ENCODE measurements at places on chromosomes 2 and 18.

- no peak for DNase-seq
Observed at GRCh38 chr2:177298191-177298590, 33.7 kb upstream of the NFE2L2 start.

GRCh38 chr2:160752475-160753330, 259.1 kb upstream of the RBMS1 start:
- peak; percentile 22 for DNase-seq

DNA sequence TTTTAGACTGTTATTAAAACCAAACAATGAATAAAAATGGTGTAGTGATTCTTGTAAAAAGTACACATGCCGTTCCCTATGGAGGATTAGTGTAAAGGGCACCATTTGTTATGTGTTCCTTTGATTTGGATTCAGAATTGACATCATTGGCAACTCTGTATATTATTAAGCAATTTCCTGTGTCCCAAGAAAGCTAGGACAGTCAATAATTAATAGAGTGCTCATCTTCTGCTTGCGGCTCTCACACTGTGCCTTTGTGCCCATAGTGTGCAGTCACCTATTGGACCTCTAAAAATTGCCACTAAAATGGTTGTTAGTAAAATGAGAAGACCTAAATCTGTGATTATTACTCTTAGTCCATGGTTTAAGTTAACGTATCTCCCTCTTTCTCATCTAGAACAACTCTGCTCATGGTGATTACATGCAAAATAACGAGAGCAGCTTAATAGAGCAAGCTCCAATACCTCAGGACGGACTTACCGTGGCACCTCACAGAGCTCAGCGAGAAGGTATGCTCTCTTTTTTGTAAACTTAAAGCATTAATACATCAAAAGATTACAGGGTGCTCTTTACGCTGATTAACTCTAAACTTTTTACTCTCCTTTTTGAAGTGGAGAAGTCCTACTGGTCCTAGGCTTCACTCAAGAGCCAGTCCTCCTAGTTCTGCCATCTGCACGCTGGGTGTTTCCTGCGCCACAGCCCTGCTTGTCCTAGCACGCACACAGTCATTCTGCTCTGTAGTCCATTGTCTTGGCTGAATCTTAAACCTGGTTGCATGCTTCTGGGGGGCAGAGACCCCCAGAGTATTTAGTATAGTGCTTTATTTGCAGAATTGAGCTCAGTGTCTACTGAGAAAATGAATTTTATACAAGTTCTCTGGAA, 16.7 kb downstream of the ZCCHC2 start:
- no peak for DNase-seq

GRCh38 chr2:150752229-150752628, 264.8 kb upstream of the RND3 start:
- DNase-seq = no peak

DNA sequence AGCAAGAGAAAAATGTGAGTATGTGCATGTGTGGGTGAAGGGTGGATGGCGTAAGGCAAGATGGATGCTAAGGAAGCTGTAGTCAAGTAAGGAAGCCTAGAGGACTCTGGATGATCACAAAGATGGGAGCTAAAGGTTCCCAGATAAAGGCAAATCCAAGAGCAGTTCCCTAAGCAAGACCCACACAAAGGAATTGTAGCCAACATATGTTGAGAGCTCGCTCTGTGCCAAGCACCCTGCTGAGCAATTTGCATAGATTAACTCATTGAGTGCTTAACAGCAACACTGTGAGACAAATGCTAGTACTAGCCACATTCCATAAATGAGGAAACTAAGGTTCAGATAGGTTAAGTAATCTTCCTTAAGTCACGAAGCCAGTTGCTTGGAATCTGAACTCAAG, 132.6 kb downstream of the C1D start:
- DNase-seq = no peak

DNA sequence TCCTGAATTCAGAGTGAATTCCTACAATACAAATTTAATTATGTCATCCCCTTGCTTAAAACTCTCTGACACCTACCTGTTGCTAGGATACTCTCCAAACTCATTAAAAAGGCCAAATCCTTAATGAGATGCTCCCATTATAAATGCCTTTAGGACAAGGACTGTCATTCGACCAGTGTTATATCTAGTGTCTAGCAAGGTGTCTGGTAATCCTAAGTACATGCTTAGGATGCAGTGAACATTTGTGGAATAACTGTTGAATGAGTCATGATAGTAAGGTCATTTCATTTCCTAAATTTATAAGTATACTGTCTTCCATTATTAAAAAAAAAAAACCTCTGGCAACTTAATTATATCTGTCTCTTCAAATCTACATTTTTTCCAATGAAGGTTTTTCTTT, 588.9 kb upstream of the NRXN1 start:
- peak; percentile 46 for DNase-seq

DNA sequence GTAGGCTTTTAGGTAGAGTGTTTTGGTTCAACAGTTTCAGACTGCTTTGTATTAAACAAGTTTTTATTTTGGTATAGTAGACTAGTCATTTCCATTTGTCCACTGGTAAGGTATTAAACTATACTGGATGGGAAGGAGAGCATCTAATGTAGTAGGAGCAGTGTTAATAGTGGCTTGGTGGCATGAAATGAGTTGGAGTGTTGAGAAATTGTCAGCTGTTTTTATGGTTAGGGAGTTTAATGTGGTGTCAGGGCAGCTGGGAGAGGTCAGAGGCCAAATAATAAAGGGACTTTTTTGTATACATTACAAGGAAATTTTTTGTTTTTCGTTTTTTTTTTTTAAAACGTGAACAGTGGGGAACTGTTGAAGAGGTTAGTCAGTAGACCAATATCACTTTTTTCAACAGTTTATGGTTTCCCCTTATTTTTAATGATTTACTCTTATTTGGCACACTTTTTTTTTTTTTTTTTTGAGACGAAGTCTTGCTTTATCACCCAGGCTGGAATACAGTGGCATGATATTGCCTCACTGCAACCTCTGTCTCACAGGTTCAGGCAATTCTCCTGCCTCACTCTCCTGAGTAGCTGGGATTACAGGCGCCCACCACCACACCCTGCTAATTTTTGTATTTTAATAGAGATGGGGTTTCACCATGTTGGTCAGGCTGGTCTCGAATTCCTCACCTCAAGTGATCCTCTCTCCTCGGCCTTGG, 21.2 kb downstream of the ACTR3 start:
- no peak for DNase-seq

DNA sequence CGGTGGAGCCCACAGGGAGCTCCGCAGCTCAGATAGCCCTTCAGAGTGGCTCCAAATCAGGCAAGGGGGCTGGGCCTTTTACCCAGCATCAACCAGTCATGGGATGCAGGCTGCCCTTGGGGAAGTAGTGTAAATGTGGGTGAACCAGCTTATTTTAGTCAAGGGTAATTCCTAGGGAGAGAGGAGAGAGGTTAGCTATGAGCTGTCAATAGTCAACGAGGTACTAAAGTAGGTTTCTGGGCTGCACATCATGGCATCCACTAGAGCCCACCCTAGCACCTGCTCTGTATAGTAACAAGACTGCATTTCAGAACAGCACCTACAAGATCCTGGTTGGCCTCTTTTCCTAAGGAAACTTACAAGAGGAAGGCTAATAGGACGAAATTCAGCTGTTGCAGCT, 9.5 kb upstream of the MCM6 start:
- DNase-seq = no peak

- DNase-seq = no peak
Observed at GRCh38 chr2:68970566-68971265, 3.7 kb upstream of the GKN1 start.

DNA sequence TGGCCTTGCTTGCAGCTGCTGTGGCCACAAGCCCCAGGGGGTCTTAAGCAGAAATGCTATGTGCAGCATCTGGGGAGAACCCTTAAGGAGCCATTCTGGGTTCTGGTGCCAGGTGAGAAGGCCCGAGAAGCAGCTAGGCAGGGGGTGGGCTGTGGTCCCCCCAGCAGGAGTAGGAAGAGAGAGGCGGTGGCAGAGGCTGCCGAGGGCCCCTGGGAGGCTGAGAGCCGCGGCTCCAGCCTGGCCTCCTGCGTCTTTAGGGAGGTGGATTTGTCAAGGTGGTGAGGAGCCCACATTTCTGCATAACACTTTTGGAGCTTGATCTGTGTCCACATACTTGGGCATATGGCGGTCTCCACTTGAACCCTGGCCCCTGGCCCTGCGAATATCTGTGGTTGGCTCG, 196.5 kb downstream of the TWIST2 start:
- DNase-seq = no peak

DNA sequence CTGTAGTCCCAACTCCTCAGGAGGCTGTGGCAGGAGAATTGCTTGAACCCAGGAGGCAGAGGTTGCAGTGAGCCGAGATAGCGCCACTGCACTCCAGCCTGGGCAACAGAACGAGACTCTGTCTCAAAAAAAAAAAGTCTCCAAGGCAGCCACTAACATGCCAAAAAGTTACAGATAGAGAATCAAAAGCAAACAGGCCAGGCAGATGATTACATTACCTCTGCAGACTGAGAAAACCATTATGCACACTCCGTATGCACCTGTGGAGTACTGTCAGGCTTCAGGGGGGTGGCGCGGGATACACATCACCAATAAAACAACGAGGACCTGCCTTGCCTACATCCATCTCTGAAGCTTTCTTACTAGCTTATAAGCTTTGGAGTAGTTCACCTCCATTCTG, 10.3 kb downstream of the STAM2 start:
- no peak for DNase-seq

- DNase-seq = peak; percentile 16
Observed at GRCh38 chr2:16487686-16488085, 177.9 kb downstream of the CYRIA start.

- no peak for DNase-seq
Observed at GRCh38 chr2:191870744-191871143, 23.9 kb upstream of the CAVIN2 start.

DNA sequence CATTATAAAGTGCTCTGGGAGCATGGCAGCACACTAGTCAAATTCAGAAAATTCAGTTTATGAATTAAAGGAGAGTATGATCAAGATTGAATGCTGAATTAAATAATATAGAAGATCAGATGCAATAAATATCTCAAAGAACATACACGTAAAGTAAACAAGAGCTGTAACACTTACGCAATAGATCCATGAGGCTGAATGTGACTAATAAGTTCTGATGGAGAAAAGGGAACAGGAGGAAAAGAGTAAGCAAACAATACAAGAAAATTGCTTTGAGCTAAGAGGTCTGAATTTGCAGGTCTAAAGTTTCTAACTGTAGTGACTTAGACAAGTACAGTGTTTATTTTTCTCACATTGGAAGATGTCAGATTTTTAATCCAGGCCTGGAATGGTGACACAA, 646.7 kb upstream of the ZNF804A start:
- DNase-seq = no peak

DNA sequence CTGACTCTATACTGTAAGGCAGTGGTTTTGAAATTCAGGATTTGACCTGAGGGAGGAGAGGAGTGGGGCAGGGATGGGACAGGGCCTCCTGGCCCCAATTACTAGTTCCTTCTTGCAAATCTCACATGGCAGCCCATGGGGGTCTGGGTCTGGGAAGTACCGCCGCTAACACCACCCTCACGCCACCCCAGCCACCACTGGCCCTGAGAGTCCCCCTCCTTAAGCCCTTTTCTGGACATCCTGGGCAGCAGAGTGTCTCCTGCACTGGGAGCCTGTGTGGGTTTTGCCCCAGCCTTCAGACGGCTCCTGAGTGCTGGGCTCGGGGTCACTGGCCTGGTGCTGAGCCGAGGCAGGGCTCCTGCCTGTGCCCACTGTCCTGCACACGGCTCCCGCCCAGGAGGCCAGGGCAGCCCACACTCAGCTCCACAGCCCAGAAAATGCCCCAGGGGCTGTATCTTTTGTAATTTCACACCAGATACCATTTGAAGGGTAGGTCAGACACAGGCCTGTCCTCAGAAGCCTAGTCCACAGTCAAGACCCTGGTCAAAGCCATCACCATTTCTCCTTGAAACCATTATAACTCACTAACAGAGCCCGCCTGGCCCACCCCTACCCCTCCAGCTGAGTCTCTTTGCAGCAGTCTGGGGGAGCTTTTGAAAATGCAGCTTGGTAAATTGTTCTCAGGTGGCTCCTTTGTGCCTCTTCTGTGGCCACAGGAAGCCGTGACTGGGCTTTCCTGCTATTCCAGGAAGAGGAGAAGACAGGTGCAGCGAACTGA, 55.1 kb downstream of the CYP27C1 start:
- DNase-seq = no peak

DNA sequence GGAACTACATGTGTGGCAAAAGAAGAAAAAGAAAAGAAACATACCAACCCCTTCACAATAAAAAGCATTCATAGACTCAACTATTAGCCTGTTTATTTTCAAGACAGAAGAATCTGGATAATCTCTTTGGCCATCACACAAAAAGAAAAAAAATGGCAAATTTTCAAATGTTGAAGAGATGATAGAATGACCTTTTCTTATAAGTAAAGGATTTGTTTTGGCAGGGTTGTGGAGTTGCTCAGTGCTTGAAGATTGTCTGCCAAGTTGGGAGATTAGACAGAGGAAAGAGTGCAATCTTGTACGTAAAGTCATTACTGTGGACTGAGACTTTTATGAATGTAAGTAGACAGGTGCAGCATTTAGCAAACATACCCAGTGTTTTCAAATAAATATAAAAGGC, 18.5 kb upstream of the FAM171B start:
- DNase-seq = no peak

DNA sequence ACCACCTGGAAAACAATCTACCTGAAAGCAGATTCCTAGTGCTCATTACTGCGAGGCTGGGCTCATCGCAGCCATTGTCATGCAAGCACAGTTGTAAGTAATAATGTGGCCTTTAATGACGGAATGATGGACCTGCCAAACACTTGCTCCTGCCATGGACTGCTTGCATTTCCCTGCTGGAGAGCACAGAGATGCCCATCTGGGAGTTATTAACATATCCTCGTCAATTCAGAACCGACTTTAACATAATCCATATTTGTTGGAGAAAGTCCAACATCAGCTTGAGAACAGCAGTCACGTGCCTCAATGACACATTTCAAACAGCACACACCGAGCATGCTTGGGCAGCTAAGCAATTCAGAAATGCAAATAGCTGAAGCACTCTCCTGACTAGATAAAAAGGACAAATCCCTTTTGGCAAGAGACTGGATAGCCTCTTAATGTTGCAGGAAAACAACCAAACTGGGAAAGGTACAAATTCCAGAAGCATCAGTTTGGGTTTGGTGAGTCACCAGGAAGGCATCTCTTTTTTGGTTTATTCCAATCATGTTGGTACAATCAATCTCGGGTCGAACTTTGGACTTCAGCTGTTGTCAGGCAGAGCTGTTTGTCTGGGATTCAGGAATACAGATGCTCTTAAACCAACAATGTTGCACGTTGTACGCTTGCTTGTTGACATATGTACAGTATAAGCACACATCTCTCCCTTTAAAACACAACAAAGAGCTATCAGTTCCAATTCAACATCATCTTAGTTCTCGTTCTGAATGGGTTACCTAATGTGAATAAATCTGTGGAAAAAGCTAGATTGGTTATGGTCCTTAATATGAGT, 395.8 kb downstream of the LNPK start:
- DNase-seq = no peak

- no peak for DNase-seq
Observed at GRCh38 chr2:130336150-130336876, 6.4 kb upstream of the IMP4 start.

All from kidney capillary endothelial cell (primary cell).